IMR-90 (cell line): ENCODE measurements at places on chromosomes 1 and 21.

DNA sequence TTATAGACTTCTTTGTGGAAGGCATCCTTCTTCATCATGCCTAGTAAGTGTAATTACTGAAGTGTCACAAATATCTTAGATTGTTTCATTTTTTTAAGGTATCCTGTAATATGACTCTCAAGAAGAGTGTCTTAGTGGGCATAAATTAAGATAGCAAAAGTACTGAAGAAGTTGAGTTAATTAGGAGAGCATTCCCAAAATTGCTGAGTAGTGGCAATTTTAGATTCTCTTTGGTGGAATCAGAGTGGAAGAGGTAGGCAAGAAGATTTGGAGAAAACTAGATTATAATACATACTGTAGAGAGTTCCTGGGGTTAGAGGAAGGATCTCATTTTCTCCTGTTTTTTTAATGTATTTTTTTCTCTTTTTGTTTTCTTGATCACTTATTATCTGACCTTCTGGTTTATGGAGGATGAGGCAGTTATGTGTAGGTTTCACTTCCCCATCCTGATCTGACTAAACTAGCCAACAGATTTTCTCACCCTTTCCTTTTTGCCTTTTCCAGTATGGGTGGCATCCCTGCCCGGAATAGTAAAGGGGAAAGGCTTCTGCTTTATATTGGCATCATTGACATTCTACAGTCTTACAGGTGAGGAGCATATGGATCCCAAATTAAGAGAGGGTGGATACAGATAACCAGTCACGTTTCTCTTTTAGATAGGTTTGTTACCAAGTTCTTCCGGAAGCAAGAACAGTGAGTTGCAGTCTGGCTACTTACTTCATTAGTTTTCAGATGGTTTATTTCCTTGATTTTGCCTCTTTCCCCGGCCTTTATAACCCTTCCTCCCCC lies 16.7 kb upstream of the PSMD4 start:
- H3K36me3 ChIP-seq, result peaks cover 59% of the 10 kb centered on the region
- DNase-seq, result no peak
- H3K27ac ChIP-seq, result peak overlapping the region; percentile 34
- H3K4me3 ChIP-seq, result no peak overlapping the region

DNA sequence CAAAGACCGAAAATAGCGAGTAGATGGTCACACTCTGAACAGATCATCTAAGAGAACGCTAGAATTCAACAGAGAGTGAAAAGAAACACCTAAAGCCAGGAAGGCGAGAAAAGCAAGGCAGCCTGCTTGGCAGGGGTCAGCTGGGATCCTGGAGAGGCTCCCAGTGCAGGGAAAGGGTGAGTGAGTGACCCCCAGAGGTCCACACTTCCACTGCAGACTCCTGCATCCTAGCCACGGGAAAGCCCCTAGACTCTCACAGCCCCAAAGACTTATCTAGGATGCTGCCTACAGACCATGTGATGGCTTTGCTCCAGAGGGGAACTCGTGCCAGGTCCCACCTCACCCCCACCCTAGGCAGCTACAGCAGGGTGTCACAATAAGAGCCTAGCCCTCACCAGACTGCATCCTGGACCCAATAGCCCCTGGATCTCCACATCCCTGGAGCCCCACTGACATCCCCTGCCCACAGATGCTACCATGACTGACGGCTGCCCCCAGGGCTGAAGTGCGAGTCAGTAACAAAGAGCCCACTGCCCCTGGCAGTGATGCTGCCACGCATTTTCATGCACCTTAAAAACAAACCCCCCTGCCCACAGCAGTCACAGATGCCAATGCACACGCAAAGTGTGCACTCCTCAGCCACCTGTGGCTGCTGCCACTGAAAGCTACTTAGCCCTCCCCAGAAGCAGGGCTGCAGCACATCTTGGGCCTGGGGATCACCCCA lies 62.2 kb downstream of the PSMG1 start:
- H3K4me3 ChIP-seq, result no peak overlapping the region
- no peak overlapping the region for H3K27ac ChIP-seq
- DNase-seq, result no peak
- no peaks in the 10 kb centered on the region for H3K27me3 ChIP-seq

- H3K36me3 ChIP-seq, result no peaks in the 10 kb centered on the region
- H3K27me3 ChIP-seq, result 0 out of 2 replicates have a peak, but pooled peaks cover 1% of the 10 kb centered on the region
- DNase-seq, result no peak
- H3K4me3 ChIP-seq, result no peak overlapping the region
- H3K27ac ChIP-seq, result no peak overlapping the region
Measured at GRCh38 chr1:18560692-18561091, 70.0 kb upstream of the PAX7 start.

GRCh38 chr1:39590546-39590945 lies 14.0 kb upstream of the PABPC4 start:
- no peaks in the 10 kb centered on the region for H3K4me1 ChIP-seq
- DNase-seq, result peak; percentile 53
- H3K36me3 ChIP-seq, result no peaks in the 10 kb centered on the region
- no peak overlapping the region for H3K27ac ChIP-seq
- no peak overlapping the region for H3K4me3 ChIP-seq

GRCh38 chr1:67001682-67002425 lies 52.1 kb downstream of the SLC35D1 start:
- DNase-seq, result no peak
- no peak overlapping the region for H3K4me3 ChIP-seq
- H3K4me1 ChIP-seq, result no peaks in the 10 kb centered on the region

DNA sequence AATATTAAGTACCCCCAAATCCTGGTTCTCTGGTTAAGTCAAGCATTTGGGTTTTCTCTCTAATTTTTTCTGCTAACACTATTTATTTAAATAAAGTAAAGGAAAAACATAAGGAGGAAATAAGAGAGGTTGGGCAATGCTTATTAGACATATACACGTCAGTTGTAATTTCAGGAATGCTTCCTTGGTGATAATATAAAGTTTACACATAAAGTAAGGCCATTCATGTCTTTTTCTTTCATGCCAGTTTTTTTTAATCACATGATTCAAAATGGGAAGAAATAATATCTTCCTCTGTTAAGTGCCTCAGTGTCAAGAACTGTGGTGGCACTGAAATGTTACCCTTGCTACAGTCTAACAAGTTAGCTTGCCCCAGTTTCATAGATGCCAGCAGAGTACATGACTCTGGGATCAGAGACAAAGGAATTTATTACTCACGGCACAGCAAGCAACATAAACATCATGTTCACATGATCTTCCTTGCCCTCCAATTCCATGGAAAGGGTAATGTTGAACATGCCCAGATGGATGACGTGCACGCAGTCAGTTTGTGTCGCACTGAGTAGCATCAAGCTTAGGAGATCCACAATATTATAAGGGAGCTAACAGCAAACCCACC lies 184.9 kb downstream of the PLA2G4A start:
- peak overlapping the region; percentile 98 for H3K27ac ChIP-seq
- H3K4me1 ChIP-seq, result peaks cover 8% of the 10 kb centered on the region; the same call in 1 of the 2 replicates
- H3K27me3 ChIP-seq, result no peaks in the 10 kb centered on the region
- no peak overlapping the region for H3K4me3 ChIP-seq
- DNase-seq, result peak; percentile 59

- H3K27me3 ChIP-seq, result no peaks in the 10 kb centered on the region
- DNase-seq, result no peak
- H3K27ac ChIP-seq, result no peak overlapping the region
- H3K36me3 ChIP-seq, result no peaks in the 10 kb centered on the region
Measured at GRCh38 chr21:28899220-28899619, 93.5 kb downstream of the LTN1 start.

DNA sequence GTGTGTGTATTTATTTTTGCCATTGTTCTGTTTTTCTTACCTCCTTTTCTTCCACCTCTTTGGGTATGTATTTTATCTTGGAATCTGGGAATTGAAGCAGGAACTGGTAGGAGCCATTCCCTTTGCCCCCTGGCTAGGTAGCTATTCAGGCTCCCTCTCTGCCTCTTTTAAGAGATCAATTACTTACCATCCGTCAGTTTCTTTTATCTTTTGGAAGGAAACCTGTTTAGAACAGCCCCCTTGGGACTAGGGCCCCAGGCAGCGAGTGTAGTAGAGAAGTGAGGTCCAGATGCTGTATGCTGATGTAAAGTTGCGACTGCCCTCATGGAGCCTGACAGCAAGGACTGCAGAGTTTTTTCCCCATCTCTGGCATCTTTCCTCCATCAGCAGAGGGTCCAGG lies 41.6 kb downstream of the KIRREL1 start:
- no peak overlapping the region for H3K4me3 ChIP-seq
- H3K36me3 ChIP-seq, result peaks cover 14% of the 10 kb centered on the region
- no peaks in the 10 kb centered on the region for H3K27me3 ChIP-seq

- peaks cover 38% of the 10 kb centered on the region for H3K36me3 ChIP-seq
- H3K27ac ChIP-seq, result no peak overlapping the region
- no peak for DNase-seq
Measured at GRCh38 chr1:56548571-56548970, 30.8 kb downstream of the PLPP3 start.
